SJSA1 (cell line): ENCODE measurements at places on chromosomes 6 and 20. TPM values are rescaled to one million over a fixed set of nuclear protein-coding genes. Genes with fewer than 3 reads are reported as not detected.

RALY gene
- total RNA-seq, result 120 and 160 TPM in 2 replicates

COL20A1 gene
- total RNA-seq, result not detected in 2 replicates

- no peak for DNase-seq
Measured at GRCh38 chr20:1272368-1273100, 6.4 kb downstream of the SNPH start.

GRCh38 chr6:109457562-109457996, 2.0 kb upstream of the MICAL1 start:
- no peak for DNase-seq

GRCh38 chr6:97282238-97282725, 734 bp downstream of the MMS22L start:
- no peak for DNase-seq

DNA sequence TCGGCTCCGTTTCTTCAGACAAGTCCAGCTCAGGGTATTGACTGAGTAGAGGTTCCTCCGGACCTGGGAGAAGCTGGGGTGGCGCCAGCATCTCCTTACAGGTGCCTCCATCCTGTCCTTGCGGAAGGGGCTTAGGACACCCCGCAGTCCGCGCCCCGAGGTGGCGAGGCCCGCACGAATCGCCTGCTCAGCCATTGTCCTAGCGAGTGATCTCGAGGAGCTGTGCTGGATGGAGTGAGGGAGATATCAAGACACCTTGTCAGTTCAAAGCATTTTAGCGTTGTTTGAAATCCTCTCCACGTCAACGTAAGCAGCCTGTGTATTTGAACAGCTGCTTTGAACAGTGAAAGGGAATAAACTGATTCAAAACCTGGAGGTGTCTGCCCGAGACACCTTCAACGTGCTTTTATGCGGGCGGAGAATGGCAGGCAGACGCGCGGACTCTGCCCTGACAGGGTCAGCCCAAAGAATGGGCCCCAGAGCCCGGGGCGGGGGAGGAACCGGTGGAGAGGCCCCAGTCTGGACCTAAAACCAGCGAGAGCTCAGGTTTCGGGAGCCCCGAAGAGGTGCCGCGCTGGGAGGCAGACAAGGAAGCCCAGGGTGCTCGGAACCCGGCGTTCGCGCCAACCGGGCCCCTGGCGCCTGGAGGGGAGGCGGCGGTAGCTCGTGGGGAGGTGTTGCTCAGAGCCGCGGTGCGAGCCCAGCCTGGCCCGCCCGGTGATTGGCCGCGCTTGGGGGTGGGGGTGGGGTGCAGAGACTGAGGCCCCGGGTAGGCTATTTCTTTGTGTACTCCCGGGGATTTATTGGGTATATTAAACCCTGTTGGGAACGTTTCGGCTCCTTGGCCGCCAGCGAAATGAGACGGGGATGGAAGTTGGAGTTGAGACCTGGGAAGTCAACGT, 3.1 kb upstream of the POU3F2 start:
- DNase-seq, result no peak

DNMT3B gene
- 2.6 and 5.6 TPM in 2 replicates for total RNA-seq
